NCI-H748 treated with DMSO at 0.1 percent for 48 hours (cell line): ENCODE measurements at places on chromosomes 16 and 17.

DNA sequence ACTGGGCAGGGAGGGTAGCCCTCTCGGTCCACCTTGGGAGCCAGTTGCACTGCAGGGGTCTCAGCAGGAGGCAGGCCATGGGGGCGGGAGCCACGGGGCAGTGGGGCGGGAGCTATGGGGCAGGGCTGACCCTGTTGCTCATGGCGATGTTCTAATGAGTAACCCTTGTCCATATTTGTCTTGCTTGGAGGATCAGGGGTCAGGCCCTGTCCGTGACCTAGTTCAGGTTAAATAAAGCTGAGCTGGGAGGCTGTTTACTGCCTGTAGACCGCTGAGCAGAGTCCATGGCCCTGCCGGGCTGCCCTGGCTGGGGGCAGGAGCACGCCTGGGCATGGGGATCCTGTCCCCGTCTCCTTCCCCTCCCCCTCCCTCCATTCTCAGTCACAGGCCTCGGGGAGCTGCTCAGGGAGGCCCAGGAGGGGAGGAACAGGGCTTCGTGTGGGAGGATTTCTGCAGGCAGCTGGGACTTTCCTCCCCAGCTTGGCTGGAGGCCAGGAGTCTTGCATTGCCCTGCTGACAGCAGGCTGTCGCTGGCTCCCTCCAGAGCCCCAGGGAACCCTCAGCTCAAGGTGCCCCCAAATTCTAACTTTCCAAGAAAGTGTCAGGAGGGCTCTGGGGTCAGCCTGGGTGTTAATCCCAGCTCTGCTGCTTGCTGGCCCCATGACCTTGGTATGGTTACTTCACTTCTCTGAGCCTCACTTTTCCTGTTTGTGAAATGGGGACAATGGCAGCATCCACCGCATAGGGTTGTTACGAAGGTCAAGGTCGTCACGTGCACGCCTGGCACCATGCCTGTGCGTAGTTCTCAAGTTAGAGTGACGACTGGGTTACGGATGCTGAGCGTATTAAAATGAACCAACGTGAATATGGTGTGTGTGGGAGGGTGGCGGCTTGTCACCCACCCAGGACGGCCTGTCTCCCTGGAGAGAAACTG is 6.1 kb upstream of the SERPINF2 start:
- no peak for DNase-seq

- DNase-seq: no peak
These were observed 9.9 kb downstream of the TNS4 start for GRCh38 chr17:40491486-40491885.

- no peak for DNase-seq
These were observed 806.5 kb upstream of the GOT2 start for GRCh38 chr16:59540621-59541020.

DNA sequence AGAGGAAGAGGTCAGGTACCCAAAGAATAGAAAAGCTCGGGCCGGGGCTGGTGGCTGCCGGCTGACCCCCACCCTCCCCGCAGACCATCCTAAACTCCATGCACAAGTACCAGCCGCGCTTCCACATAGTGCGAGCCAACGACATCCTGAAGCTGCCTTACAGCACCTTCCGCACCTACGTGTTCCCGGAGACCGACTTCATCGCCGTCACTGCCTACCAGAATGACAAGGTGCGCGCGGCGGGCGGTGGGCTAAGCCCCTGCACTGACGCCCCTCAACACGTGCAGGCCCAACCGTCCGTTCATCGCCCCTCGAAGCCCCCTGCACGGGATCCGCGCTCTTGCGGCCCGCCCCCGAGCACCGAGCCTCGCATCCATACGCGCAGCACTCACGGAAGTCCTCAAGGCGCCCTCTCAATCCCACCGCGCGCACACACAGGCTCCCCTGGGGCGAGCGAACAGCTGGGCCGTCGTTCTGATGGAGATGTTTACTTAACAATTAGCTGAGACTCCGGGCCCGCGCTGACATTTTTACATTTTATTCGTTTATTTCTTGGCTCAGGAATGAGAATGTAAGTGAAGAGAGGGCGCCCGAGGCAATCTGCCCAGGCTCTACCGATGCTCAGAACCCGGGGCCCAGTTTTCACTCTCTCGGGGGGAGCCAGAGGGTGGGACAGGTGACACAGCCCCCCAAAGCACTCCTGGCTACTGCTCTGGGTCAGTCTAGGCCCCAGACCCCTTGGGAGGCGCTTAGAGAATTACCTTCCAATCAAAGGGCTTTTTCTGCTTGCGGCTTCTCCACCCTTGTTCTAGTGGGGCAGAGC is 3.5 kb downstream of the TBX2 start:
- peak; percentile 33 for DNase-seq

DNA sequence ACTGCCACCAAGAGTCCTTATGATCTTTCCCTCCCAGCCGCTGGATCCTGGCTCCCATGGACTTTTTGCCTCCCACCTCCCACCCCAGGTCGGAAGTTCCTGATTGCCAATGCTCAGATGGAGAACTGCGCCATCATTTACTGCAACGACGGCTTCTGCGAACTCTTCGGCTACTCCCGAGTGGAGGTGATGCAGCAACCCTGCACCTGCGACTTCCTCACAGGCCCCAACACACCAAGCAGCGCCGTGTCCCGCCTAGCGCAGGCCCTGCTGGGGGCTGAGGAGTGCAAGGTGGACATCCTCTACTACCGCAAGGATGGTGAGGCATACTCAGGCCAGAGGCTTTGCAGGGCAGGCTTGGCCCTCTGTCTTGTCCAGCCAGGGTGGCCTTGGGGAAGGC is 893 bp downstream of the KCNH6 start:
- DNase-seq: no peak
